NCI-H446 treated with DMSO at 0.1 percent for 48 hours (cell line): ENCODE measurements at places on chromosomes 7 and 10.

GRCh38 chr10:70748801-70749573 lies 36.2 kb downstream of the TBATA start:
- no peak for DNase-seq

- DNase-seq = no peak
Measured at GRCh38 chr10:131496351-131497052, 185.0 kb upstream of the TCERG1L start.

DNA sequence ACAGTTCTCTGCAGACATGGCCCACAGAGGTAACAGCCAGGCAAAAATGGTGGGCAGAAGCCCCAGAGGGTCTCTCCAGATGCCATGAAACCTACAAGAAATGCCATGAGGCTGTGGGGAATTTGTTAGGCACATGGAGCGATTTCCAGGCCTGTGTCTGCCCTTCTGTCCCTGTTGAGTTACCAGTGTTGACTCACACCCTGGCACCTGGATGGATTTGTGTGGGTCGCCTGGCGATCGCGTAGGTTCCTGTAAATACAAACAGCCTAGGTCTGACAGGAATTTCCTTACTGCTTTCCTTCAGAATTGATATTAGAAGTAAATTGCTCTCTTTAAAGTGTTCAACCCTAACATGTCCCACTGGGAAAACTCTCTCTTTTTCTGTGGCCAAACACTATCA lies 164.9 kb upstream of the EEPD1 start:
- no peak for DNase-seq

DNA sequence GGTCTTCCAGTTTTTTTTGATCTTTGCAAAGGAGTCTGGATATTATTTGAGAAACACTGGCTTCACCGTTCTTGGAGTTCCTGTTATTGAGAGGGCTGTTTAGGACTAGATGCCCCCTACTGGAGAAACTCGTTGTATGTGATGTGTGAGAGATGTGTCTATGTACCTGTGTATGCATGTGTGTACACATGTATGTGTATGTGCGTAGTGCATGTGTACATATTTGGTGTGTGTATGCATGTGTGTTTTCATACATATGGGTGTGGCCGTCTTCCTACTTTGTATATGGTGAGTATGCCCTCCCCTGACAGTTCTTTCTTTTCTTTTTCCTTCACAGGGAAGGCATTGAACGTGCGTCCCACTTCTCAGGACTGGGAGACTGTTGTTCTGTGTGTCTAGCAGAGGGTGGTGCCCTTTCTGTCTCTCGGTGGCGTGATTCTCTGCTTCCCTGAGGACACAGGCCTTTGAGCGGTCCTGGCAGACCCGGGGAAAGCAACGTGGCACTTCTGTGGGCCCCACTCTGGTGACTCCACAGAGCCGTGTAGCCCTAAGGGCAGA lies 3.0 kb upstream of the CALHM3 start:
- DNase-seq = peak; percentile 14

DNA sequence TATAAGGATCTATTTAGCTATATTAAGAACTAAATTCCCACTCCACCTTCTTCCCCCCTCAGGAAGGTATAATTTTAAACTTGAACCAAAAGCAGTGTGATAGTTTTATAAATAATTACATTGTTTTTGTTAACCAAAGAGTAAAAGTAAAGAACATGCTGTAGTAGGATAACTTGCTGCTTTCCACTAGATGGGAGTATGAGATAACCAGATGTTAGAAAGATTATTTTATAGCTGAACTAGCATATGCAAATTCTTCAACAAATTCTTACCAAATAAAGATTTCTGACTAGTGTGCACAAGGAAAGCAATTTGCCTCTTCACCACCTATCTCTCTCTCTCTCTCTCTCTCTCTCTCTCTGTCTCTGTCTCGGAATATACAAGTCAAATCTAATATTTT lies 31.8 kb downstream of the TES start:
- no peak for DNase-seq

- DNase-seq = no peak
Measured at GRCh38 chr7:158192184-158192835, 395.3 kb downstream of the PTPRN2 start.

- no peak for DNase-seq
Measured at GRCh38 chr10:98270786-98271185, 2.8 kb upstream of the LOXL4 start.

GRCh38 chr7:86942995-86943394 lies 116.5 kb downstream of the ELAPOR2 start:
- no peak for DNase-seq

- DNase-seq = no peak
Measured at GRCh38 chr7:73909051-73909941, 48.3 kb downstream of the TMEM270 start.

DNA sequence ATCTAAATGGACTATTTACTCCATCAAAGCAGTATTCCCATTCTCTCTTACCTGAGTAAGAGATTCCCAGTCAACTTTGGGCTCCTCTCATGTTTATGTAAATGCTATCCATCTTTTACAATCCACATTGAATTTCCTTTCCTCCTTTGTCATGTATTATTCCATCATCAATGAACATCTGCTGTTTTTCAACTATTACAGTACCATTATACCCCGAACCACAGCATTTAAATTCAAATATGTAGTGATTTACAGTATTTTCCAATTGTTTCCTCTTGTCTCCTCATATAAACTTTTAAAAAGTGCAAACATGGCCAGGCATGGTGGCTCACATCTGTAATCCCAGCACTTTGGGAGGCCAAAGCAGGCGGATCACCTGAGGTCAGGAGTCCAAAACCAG lies 20.3 kb downstream of the PCLO start:
- DNase-seq = no peak

- DNase-seq = no peak
Measured at GRCh38 chr10:59299933-59300332, 62.4 kb downstream of the FAM13C start.

- no peak for DNase-seq
Measured at GRCh38 chr10:18282094-18282493, 141.9 kb downstream of the CACNB2 start.

DNA sequence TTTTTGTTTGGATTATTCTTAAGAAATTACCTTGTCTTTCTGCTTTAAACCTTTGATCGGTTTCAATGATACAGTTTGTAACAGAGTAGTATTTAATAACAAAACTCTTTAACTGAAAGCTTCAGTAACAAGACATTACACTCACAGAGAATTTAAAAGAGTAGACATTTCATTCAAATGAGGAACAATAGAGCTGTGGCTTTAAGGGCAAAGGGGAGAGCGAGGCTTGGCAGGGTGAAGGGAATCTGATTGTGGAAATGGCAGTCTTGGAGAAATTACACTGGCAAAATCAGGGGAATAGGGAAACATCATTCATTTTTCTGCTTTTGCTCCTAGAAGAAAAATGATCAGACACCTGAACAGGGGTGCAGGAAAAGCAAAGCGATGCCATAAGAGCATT lies 5.1 kb upstream of the HIPK2 start:
- DNase-seq = no peak

DNA sequence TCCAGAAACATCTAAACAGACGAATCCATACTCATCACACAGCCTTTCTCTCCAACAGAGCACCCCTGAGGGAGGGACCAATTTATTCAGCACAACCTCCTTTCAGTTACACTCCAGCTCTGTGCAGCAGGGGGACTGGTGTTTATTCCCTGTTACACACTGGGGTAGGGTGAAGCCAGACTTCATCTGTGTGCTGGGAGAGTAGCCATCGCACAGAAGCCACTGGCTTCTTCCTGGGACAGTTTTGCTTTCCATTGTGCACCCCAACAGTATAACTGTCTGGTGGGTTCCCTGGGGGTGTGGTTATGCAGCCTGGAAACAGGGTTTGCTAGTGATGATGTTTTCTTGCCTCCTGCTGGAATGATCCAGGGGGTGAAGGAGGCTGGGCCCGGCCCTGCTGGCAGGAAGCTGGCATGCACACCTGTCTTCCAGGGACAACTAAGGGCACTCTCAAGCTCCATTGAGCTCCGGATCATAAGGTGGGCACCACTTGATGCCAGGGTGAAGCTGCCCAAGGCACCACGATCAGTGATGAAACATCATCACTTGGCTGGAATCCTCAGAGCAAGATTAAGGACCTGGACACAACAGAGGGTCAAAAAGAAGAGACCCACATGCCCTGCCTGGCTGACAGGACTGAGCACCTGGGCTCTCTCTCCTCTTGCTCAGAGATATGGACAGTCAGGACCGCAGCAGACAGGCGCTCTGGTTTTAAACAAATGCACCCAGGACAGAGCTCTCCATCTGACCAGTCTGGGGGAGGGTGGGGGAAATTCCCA lies 293.2 kb downstream of the GRID1 start:
- DNase-seq = no peak

DNA sequence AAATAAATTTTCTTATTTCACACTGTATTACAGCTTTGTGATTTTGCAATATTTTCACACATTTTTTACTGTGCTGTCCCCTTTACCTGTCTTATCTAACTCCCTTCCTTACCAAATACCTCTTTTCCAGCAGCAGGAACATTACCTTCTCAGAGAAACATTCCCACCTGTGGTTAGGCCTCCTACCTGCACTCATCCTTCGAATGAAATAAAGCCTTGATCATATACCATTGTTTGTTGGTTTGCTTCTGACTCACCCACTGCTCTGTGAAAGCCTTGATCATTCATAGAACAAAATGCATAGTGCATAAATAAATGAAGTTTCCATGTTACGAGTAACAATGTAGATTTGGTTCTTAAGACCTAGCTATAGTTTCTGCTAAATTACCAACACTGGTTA lies 256.3 kb downstream of the ARL4A start:
- DNase-seq = no peak

GRCh38 chr10:85612833-85613232 lies 753.8 kb downstream of the GRID1 start:
- no peak for DNase-seq

DNA sequence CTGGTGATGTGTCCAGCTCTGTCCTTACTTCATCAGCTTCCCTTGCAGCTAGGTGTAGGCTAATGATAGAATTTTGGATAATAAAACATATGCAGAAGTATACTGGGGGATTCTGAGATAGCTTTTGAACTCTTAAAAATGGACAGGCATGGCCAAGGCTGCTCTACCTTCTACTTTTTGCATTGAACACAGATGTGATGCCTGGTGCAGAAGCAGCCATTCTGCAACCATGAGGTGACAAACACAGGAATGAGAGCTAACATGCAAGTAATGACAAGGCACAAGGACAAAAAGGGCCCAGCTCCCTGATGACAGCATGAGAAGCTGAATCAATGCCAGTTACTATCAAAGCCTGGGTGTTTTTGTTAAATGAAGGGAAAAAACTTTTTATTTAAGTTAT lies 686.5 kb upstream of the AUTS2 start:
- no peak for DNase-seq

- DNase-seq = no peak
Measured at GRCh38 chr10:70906031-70906783, 17.8 kb upstream of the PCBD1 start.

- no peak for DNase-seq
Measured at GRCh38 chr7:147670759-147671158, 919.8 kb upstream of the C7orf33 start.

GRCh38 chr10:74055383-74056049 lies 57.6 kb downstream of the VCL start:
- no peak for DNase-seq

- no peak for DNase-seq
Measured at GRCh38 chr7:12802070-12802469, 114.6 kb downstream of the ARL4A start.
